ENCODE measurements at places on chromosomes 1 and 21.

DNA sequence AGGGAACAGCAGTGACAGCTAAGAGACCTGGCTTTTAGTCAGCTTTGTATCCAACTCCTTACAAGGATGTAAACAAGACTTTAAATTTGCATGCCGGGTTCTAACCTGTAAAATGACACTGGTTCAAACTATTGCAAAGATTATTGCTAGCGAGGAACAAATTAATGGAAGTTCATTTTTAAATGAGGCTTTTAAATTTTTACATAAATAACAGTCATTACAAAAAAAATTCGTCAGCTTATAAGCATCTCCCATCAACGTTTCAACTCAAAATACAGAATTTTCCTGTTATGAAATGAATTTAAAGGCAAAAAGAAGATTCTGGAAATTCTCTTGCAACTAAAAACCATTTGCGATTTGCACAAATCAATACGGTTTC, 668 bp downstream of the KIF14 start:
- no peak for DNase-seq

DNA sequence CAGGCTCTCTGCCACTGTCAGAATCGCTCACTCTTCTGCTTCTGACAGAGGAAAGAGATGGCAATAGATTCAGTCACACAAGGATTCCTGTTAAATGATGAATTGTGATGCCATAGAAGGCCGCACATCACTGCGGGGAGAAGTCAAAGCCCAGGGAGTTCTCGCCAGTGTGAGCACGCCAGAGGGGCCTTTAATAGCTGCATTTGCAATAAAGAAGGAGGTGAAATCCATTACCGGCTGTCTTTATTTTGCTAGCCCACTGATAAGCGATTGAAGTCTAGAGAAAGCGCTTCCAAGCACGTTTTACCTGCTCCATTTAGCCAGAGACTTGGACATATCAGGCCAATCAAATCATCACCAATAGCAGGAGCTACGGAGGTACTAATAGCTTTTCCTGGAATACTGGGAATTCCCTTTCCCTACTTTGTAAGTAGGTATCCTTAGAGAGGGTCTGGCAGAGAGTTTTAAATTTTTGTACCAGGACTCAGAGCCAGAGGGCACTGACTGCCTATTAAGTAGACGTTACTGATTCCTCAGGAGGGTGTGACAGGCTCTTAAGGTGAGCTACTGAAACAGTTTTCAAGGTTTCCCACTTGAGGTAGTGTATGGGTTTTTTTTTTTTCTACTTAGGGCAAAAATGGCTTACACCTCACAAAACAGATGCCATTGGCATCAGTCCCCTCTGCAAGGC, 10.2 kb upstream of the TARBP1 start:
- no peak for DNase-seq

GRCh38 chr1:168179438-168180147, 831 bp downstream of the TIPRL start:
- DNase-seq = no peak

GRCh38 chr21:37168666-37169065, 95.6 kb downstream of the TTC3 start:
- no peak for DNase-seq

- no peak for DNase-seq
These were observed 300.3 kb downstream of the TTLL7 start for GRCh38 chr1:83698644-83699043.

- DNase-seq = peak; percentile 9
These were observed 48.0 kb downstream of the TBCE start for GRCh38 chr1:235415008-235415904.

GRCh38 chr1:28104866-28105467, 16.6 kb upstream of the EYA3 start:
- DNase-seq = no peak

DNA sequence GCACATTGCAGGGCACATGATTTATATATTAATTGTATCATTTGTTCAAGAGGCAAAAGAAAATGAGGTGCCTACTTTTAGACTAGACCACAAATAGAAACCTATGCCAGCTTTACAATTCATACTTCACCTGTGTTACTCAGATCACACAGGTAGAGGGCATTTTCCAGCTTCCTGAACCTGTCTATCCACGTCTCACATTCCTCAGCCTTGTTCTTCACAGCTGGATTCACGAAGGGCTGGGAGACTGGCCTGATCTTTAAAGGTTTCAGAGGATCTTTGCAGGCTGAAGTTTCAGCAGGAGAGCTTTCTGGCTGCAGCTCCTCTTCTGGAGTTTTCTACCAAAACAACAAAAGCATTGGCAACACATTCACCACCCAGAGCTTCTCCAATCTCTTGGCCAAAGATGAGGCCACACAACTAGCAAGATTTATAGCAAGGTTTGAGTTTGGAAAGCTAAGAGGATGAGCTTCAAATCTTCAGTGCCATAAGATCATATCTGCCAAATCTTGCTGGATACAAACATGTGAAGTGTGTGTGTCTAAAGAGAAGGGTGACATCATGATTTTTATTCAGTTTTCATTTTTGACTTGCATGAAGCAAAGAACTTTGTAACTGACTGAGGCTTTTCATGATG, 71.0 kb upstream of the CYP2J2 start:
- no peak for DNase-seq

DNA sequence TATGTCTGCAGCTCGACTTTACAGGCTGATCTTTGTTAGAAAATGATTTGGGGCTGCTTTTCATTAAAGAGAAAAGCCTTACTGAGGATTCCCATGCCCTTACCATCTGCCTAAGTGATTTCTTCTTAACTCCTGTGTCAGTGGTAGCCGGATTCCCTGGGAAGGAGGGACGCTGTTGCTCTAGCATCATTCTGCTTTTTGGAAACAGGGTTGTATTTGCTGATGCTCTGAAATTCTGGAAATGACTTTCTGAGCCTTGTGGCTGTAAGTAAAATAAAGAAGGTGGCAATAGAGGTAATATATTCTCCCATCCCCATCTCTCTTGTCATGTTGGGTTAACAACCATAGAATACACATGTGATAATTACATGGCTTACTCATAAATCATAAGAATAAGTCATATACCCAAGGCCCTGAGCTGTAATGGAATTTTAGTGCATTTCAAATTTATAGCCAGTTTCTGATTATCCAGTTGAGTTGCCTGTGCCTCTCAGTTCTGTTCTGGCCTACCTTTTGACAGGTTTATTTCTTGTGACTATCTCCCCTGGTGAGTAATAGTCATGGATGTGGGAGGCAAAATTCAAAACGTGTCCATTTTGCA, 74.4 kb downstream of the AK4 start:
- no peak for DNase-seq

- DNase-seq = no peak
These were observed 22.9 kb downstream of the SMAP2 start for GRCh38 chr1:40396420-40396819.

DNA sequence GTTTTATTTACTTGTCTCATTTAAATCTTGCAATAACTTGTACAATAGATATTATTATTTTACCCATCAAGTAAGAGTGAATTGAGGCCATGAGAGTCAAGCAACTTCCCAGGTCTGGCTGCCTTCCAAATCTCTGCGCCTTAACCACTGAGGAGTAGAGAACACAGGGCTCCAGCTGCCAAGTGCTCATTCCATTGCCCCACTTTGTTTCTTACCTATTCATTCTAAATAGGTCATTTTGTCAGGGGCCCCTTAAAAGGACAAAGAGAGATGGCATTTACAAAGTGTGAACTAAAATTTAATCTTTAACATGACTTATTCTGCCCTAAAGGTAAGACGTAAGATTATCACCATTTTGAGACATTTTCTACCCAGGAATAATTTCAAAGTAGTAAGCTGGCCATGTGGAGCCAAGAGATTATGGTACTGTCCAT, 3.5 kb downstream of the PPP1R15B start:
- no peak for DNase-seq

GRCh38 chr1:180560868-180561600, 2.3 kb downstream of the OVAAL start:
- DNase-seq = no peak

Data from stimulated activated CD8-positive, alpha-beta memory T cell treated with anti-CD3 and anti-CD28 coated beads, Interleukin-15, amount 100 ng/mL, for 4 hours (primary cell).